ENCODE measurements at places on chromosomes 1 and 21.

GRCh38 chr1:103513711-103514110, 11.8 kb upstream of the RNPC3 start:
- DNase-seq = no peak

- no peak for DNase-seq
Observed at GRCh38 chr21:37001441-37001840, 5.1 kb upstream of the RIPPLY3 start.

DNA sequence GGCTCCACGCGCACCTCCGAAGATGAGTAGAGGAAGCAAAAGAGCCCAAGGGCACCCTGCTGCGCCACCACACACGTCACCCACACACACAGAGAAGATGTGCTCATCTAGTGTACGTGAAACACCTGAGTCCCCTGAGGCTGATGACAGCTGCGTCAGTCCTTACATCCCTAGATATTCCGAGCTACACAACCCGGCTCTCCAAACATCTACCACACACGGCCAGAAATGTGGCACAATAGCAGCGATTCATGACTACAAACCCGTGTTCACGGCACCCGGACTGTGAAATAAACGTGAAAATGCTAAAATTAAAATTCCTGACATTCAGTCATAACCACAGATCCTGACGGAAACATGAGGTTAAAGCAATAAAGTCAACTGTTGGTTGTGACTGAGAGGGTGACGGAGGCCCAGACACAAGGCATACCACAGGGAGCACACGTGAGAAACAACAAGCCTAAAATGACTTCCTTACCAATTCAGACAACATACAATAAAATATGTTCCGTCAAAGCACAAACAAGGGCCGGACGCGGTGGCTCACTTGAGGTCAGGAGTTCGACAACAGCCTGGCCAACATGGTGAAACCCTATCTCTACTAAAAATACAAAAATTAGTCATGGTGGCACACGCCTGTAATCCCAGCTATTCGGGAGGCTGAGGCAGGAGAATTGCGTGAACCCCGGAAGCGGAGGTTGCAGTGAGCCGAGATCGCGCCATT, 7.3 kb downstream of the SSU72 start:
- no peak for DNase-seq

- DNase-seq = no peak
Observed at GRCh38 chr1:236799001-236799400, 3.9 kb downstream of the MTR start.

- DNase-seq = no peak
Observed at GRCh38 chr1:29033829-29034466, 89.8 kb downstream of the TMEM200B start.

GRCh38 chr1:240711020-240711419, 99.1 kb upstream of the GREM2 start:
- no peak for DNase-seq

DNA sequence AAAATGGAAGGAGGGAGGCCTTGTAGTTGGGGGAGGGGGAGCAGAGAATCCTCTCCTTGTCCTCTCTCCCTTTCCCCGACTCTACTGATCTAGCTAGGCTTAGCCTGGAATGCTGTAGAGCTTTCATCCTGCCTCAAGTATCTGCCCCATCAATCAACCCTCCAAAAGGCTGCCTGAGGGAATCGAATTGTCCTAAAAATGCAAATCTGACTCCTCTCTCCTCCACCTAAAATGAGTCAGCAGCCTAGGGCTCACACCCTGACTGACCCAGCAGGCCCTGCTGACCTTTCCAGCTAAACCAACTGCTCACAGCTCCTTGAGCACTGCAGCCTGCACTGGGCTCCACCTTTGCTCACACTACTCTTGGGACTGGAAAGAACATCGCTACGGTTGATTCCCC, 2.8 kb downstream of the HPDL start:
- no peak for DNase-seq

- DNase-seq = no peak
Observed at GRCh38 chr1:4394366-4394765, 260.0 kb upstream of the AJAP1 start.

DNA sequence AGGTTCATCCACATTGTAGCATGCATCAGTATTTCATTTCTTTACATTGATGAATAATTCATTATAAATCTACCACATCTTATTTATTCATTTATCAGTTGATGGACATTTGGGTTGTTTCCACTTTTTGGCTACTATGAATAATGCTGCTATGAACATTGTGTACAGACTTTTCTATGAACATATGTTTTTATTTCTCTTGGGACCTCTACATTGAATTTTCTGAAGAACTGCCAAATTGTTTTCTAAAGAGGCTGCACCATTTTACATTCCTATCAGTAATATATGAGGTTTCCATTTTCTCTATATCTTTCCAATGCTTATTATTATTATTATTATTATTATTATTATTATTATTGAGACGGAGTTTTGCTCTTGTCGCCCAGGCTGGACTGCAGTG, 81.3 kb upstream of the SELENON start:
- no peak for DNase-seq

Measured in stimulated activated CD8-positive, alpha-beta memory T cell treated with anti-CD3 and anti-CD28 coated beads, Interleukin-4, amount 100 ng/mL, for 1 hour (primary cell).